ENCODE measurements at places on chromosomes 1 and 21.

DNA sequence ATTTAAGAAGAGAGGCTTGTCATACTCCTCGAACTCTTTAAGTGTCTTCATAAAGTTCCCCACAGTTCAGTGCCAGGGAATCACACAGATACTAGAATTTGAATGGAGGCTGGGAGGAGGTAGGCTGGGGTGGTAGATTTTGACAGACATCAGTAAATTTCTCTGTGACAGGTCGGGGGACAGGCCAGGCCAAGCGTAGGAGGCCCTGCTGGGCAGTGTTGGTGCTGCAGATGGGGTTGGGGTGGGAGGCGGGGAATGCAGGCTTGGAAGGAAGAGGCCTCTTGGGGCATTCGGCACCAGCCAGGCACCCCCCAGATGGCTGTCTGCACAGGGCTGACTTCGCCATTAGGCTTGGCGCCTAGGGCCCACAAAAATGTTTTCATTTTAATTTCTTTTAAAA is 84.0 kb downstream of the MAN1C1 start:
- no peak for DNase-seq

DNA sequence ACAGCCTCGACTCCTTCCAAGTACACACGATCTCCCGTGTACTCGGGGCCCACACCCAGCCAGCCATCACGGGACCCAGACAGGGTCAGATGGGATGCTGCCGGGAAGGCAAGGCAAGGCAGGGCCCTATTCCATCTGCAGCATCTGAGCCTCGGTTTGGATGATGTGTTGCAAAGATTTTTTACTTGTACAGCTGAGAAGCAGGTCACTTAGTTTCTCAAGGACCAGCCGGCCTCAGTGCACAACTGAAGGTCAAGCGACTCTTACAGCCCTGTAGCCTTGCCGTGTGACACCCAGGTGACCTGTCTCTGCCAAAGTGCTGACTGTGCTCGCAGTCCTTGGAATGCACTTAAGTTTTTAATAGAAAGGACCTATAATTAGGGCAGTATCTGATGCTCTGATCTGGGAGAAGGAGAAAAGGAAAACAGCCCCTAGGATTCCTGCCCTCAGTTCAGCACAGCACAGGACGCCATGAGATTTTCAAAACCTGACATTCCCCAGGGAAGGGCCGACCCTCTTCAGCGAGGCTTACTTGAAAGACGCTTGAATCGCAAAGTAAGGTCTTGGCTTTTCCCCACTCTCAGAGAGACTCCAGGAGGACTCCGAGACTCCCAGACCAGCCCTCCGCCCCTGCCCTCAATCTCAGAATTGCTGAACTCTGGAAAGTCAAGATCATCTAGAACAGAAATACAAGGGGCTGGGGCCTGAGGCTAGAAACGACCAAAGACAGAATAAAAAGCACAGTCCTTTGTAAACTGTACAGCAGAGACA is 1.3 kb downstream of the GPR157 start:
- no peak for DNase-seq

- no peak for DNase-seq
Observed at GRCh38 chr1:207959141-207959825, 48.4 kb upstream of the CD34 start.

- no peak for DNase-seq
Observed at GRCh38 chr1:201649761-201650622, 111.1 kb downstream of the NAV1 start.

DNA sequence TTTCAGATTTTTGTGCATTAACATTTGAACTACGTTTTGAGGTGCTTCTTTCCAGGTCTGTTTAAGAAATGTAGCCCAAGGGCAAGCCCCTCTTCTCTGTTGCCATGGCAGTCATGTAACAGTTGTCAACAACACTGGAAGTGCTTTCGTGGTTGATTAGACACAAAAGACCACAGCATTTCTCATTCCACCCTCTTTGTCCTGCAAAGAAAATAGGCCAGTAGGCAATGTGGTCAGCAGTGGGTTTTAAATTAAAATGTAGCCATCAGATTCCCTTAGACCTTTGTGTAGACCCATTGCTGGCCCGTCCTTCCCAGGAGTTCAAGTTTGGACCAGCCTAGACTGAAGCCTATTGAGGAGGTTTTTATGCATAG is 35.4 kb downstream of the VANGL1 start:
- DNase-seq = no peak

GRCh38 chr1:207698822-207699483 is 52.9 kb upstream of the CD46 start:
- no peak for DNase-seq

DNA sequence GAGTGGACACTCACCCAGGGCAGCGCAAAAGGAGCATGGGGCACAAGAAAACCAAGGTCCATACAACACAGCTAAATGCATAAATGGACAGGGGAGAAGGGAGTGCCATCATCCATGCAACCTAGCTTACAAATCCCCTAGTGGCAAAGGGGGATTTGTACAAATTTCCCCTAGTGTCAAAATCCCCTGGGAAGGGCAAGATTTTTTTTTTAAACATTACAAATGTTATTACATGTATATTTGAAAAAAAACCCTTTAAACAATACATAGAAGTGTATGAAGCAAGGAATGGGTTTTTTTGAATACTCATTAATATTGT is 89.6 kb upstream of the IVNS1ABP start:
- no peak for DNase-seq
